CD4-positive, alpha-beta T cell treated with Interleukin-17A for 1 hour (primary cell): ENCODE measurements at places on chromosomes 7 and 10.

- DNase-seq: no peak
Measured at GRCh38 chr10:5662708-5663579, 3.5 kb downstream of the ASB13 start.

DNA sequence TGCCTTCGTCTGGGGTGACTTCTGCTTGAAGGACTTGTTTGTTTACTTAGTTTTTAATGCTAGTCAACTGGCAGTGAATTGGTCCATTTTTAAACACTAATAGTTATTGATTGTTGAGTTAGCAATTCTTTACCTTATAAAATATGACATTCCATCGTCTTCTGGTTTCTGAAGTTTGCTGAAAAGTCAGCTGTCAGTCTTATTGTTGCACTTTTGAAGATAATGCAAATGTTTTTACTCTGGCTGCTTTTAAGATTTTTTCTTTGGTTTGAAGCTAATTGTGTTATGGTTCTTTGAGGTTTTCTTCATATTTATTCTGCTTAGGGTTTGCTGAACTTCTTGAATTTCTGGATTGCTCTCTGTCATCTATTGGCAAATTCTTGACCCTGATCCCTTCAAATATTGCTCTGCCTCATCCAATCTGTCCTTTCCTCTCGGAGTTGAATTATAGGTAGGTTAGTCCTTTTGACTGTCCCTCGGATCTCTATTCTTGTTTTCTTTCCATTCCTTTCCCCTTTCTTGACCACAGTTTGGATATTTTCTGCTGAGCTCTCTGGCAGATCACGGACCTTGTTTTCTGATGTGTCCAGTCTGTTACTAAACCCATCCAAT is 24.2 kb downstream of the MGMT start:
- DNase-seq: no peak

- no peak for DNase-seq
Measured at GRCh38 chr10:78979938-78980337, 88.8 kb upstream of the ZMIZ1 start.

DNA sequence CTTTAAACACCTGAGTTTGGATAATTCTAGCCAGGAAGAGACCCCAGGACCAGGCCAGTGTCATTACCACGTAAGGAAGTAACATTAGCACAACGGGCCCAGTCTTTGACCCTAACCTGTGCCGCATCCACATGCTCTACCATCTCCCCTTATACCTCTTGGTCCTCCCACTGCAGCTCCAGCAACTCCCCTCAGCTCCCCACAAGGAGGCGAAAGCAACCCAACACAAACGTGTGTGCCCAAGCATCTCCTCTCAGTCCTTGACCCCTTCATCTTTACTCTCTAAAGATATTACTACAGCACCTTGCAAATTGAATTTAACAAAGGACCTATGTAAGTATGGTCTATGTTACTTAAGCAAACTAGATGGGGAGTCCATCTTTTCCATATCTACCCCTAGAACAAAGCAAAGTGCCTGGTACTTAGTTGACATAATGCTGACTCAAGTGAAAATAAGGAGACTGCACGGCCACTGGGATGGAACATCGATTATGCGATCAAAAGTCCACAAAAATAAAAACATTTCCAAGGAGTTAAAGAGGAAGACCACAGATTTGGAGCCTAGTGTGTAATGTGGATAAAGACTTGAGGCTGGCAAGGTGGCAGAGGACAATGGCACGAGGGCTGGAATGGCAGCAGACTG is 147.7 kb downstream of the JAZF1 start:
- DNase-seq: no peak

DNA sequence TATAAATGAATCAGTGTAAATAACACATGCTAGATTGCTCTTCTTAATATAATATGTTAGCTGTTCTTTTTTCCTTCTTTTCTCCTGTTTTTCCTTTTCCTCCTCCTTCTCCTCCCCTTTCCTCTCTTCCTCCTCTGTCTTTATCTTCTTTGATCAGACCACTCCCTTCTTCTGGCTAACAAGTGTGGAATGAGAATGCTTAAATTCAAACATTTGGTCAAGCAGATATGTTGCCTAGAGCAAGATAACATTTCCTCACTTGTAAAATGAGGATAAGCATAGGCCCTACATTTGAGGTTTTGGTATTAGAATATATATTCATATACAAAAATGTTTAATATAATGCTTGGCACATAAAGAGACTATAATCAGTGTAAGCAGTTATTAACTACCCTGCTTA is 299.1 kb downstream of the PCDH15 start:
- no peak for DNase-seq

- DNase-seq: no peak
Measured at GRCh38 chr10:60485025-60485424, 95.3 kb upstream of the ANK3 start.

- no peak for DNase-seq
Measured at GRCh38 chr10:33347211-33347610, 12.7 kb upstream of the NRP1 start.

DNA sequence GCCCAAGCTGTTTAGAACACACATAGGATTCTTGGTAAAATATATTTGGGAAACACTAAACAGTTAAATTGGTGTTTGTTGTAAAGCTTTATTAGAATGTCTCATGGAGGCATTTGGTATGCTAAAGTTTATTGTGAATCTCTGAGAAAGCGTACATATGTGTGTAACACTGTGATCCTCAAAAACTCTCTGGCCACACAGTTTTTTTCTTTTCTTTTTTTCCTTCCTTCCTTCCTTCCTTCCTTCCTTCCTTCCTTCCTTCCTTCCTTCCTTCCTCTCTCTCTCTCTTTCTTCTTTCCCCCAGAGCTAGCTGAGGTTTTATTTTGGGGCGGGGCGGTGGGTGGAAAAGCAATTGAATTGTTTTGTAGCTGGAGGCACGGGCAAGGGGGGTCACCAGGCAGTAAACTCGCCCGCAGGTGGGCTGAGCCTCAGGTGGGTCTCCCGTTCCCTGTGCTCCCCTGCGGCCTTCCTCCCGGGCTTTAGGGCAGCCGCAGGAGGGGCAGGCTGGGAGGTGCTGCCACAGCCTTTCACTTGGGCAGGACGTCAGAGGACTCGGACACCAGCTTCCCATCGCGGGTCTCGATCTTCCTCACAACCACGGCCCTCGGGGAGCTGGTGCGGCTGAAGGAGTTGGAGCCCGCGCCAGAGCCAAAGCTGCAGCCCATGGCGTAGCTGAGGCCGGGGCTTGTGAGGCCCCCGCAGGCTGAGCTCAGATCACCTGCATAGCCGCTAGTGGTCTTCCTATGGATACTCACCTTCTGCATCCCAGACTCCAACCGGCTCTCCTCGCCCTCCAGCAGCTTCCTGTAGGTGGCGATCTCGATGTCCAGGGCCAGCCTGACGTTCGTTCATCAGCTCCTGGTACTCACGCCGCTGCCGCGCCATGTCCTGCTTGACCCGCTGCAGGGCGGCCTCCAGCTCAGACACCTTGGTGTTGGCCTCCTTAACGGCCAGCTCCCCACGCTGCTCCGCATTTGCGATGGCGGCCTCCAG is 459.0 kb downstream of the GATA3 start:
- DNase-seq: no peak

DNA sequence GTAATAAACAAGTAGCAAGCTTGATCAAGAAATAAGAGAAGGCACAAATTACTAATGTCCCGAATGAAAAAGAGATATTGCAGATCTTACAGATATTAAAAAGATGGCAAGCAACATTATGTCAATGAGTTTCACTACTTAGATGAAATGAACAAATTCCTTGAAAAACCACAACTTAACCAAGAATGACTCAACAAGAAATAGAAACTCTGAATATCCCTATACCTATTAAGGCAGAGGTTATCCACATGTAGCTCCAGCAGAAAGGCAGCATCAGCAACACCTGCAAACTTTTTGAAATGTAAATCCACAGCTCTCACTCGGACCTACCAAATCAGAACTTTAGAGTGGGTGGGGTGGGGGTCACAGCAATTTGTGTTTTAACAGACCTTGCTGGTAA is 33.6 kb downstream of the PDE1C start:
- DNase-seq: no peak

- DNase-seq: no peak
Measured at GRCh38 chr7:136874393-136875032, 6.1 kb downstream of the CHRM2 start.

GRCh38 chr10:119348516-119349240 is 141.3 kb downstream of the GRK5 start:
- DNase-seq: no peak

DNA sequence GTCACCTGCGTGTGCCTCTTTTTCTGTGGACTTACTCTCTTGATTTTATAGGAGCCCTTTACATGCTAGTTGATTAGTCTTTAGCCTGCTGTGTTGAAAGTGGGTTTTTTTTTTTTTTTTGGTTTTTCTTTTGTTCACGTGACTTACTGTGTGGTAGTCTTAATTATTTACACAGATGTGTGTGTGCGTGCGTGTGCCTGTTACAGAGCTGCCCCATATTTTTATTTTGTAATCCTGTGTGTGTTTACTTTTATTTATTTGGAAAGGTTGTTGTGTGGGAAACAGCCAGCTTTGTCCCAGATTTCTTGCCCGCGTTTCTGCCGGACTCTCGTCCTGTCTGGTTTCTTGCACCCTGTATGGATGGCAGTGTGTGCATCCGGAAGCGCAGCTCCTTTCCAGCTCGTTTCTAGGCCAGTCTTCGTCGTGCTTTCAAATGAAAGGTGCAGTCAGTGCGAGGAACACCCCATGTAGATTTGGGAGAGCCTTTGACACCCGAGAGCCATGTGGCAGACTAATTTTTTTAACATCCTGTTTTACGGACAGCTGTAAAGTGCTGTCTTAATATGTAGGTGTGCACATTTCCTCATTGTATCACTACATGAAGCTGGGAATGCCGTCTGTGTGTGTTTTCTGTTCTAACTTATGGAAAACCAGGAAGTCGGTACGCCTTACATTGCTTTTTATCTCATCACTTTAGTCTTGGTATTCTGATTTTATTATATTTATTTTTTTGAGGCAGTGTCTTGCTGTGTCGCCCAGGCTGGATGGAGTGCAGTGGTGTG is 55.6 kb downstream of the DNAJB6 start:
- no peak for DNase-seq

DNA sequence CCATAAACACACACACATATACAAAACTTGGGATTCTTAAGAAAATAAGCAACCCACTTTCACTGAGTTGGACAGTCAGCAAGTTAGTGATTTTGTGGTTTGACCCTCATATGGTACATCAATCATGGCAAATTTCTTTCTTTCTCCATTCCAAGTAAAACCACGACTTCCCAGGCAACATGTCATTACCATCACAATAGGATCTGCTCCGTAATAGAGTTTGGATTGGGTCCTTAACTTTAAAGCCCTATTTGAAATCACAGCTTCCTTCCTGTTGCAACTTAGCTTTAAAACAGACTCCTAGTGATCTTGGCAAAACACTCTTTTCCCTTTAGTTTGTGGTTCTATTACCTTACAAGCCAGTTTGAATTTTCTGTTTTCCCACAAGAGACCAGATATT is 483.6 kb downstream of the INHBA start:
- no peak for DNase-seq

- no peak for DNase-seq
Measured at GRCh38 chr7:51276967-51277366, 39.6 kb downstream of the COBL start.

- no peak for DNase-seq
Measured at GRCh38 chr7:11753433-11753832, 78.6 kb downstream of the THSD7A start.

GRCh38 chr10:16742165-16742960 is 74.9 kb downstream of the RSU1 start:
- DNase-seq: no peak

DNA sequence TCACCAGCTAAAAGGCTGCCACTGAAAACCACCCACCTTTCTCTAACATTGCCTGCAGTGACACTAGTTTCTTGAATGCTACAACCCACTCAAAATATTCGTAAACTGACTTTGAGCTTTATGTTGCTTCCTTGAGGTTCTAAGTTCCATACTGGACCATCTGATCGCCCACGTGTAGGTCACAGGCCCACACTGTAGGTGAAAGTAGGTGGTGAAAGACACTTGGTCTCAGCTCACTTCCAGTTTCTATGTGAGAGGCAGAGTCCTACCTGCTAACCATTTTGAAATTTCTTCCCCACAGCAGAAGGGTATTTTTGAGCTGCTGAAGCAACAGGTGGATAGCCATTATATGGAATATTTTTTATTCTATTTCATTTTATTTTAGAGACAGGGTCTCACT is 97.3 kb downstream of the MYO3A start:
- DNase-seq: no peak

DNA sequence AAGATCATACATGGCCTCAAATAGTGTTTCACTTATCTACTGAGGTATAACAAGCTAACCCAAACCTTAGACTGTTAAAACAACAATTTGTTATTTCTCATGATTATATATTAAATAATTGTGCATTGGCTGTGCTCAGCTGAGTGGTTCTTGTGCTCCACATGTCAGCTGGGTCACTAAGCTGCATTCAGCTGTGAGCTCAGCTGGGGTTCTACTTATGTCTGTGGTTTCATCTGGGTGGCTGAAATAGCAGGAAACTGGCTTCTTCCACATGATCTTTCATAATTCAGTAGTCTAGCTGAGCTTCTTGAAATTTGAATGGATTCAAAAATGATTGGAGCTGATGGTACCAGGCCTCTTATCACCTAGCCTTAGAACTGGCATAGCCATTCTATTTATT is 181.8 kb upstream of the CSTF2T start:
- DNase-seq: no peak

DNA sequence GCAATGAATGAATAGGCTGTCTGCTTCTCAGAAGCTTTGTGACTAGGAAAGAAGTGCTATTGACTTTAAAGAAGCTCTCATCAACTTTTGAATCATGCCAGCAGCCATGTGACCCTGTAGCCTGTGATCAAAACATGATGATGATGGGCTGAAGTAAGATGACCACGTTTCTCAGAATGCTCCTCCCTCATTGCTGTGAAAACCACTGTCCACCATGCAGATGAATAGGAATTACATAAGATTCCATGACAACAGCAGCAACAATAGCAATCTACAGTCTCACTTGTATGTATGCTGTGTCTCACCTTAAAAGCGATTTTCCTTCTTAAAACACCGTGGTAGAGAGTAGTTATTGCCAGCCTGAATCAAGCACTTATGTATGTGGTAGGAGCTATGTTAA is 228.4 kb downstream of the TRIL start:
- DNase-seq: no peak

GRCh38 chr7:29459589-29459988 is 104.0 kb upstream of the PRR15 start:
- DNase-seq: no peak

- no peak for DNase-seq
Measured at GRCh38 chr7:80150611-80151273, 16.1 kb downstream of the GNAI1 start.

GRCh38 chr7:144908943-144909556 is 73.2 kb upstream of the TPK1 start:
- no peak for DNase-seq

- DNase-seq: no peak
Measured at GRCh38 chr10:129498680-129499079, 31.6 kb downstream of the MGMT start.

GRCh38 chr7:38066391-38066790 is 111.7 kb upstream of the STARD3NL start:
- no peak for DNase-seq

- no peak for DNase-seq
Measured at GRCh38 chr7:73715648-73716317, 3.7 kb downstream of the STX1A start.

DNA sequence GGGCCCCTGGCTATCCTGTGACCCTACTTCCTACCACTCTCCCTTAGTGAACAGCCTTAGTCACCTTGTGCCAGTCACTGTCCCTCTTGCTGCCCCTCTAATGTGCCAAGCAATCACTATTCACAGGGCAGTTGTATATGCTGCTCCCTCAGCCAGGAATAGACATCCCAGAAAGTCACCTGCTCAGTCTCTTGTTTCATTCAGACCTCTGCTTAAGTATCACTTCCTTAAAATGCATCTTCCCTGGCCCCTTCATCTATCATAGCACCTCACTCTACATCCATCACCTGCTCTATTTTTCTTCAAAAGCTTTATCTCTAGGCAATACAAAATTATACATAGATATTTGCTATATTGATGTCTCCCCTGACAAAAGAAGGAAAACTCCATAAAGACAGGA is 328.4 kb upstream of the NFE2L3 start:
- DNase-seq: no peak
